ENCODE measurements at places on chromosomes 3 and 15.

GRCh38 chr15:75712668-75713337, at the start of gene CSPG4:
Gene CSPG4, minus strand, starts transcription at chr15:75712848. Its CDS starts 93 bp downstream, at chr15:75712755.
- peak within 1 kb of the TSS; percentile 60 for H3K27ac ChIP-seq
- peak within 1 kb of the TSS; percentile 52 for H3K4me3 ChIP-seq
- no peaks in the 10 kb centered on the region for H3K27me3 ChIP-seq
- peaks cover 50% of the 10 kb centered on the region for H3K4me1 ChIP-seq

GRCh38 chr3:195098741-195099525, 172.0 kb downstream of the XXYLT1 start:
- DNase-seq = no peak
- no peaks in the 10 kb centered on the region for H3K36me3 ChIP-seq
- H3K4me3 ChIP-seq = no peak overlapping the region
- H3K4me1 ChIP-seq = peaks cover 23% of the 10 kb centered on the region
- no peaks in the 10 kb centered on the region for H3K27me3 ChIP-seq

GRCh38 chr15:39828374-39828931, 45.8 kb upstream of the FSIP1 start:
- DNase-seq = no peak
- no peaks in the 10 kb centered on the region for H3K27me3 ChIP-seq
- peaks cover 3% of the 10 kb centered on the region for H3K4me1 ChIP-seq
- no peak overlapping the region for H3K27ac ChIP-seq

- no peaks in the 10 kb centered on the region for H3K36me3 ChIP-seq
- no peak overlapping the region for H3K4me3 ChIP-seq
- no peak overlapping the region for H3K27ac ChIP-seq
- no peak for DNase-seq
- no peaks in the 10 kb centered on the region for H3K4me1 ChIP-seq
- H3K27me3 ChIP-seq = no peaks in the 10 kb centered on the region
Measured at GRCh38 chr3:69716119-69716518, 23.1 kb upstream of the MITF start.

DNA sequence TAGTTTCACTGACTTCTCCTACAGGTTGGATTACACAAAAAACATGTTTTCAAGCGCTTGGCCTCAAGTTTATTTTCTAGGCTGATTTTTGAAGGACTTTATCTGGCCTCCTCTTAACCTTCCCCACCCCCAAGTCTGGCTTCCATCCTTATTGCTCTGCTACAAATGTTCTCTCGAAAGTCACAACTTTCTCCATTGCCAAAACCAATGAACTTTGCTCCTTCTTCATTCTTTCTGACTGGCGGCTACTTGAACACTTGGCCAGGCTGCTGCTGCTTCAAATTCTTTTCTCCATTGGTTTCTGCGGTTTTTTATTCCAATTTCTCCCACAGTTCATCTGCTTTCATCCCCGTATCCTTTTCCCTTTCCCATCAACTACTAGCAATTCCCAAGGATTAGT, 106.6 kb downstream of the TOP2B start:
- no peaks in the 10 kb centered on the region for H3K27me3 ChIP-seq
- no peaks in the 10 kb centered on the region for H3K36me3 ChIP-seq
- no peak overlapping the region for H3K27ac ChIP-seq
- H3K4me1 ChIP-seq = peaks cover 5% of the 10 kb centered on the region

- no peak for DNase-seq
- H3K27ac ChIP-seq = peak overlapping the region; percentile 50
- no peak overlapping the region for H3K4me3 ChIP-seq
- H3K27me3 ChIP-seq = no peaks in the 10 kb centered on the region
- peaks cover 48% of the 10 kb centered on the region for H3K4me1 ChIP-seq
Measured at GRCh38 chr3:124256156-124256555, 264.2 kb upstream of the ROPN1 start.

- H3K36me3 ChIP-seq = peaks cover 3% of the 10 kb centered on the region
- peaks cover 12% of the 10 kb centered on the region for H3K4me1 ChIP-seq
- no peak for DNase-seq
- H3K27ac ChIP-seq = no peak overlapping the region
- H3K27me3 ChIP-seq = no peaks in the 10 kb centered on the region
- H3K4me3 ChIP-seq = no peak overlapping the region
Measured at GRCh38 chr15:58697220-58697619, 52.3 kb downstream of the ADAM10 start.

GRCh38 chr15:92809880-92810361, 90.2 kb upstream of the CHD2 start:
- DNase-seq = peak; percentile 77

DNA sequence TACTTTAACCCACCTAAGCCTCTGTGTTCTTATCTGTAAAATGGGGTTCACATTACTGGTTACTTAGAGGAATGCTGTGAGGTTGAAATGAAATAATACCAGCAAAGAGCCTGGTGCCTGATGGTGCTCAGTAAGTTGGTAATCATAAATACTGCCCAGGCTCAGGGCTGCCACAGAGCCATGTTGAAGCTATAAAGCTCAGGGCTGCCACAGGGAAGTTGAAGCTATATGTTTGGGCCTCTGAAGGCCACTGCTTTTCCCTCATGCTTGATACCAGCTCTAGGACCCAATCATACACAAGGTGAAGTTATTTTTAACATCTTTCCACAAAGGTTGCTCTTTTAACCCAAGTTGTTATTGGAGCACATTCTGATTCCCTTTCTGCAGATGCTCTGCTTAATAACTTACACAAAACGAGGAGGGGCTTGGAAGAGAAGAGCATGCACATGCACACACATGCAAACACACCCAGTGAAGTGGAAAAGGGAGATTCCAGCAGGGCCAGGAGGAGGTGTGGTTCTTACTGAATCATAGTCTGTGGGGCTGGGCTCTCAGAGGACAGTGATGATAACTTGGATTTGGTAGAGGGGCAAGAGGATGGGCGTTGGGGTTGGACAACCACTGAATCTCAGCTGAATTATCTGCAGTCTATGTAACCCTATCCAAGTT, 17.4 kb downstream of the PARP14 start:
- no peak overlapping the region for H3K27ac ChIP-seq
- peaks cover 53% of the 10 kb centered on the region for H3K36me3 ChIP-seq
- no peaks in the 10 kb centered on the region for H3K4me1 ChIP-seq
- no peaks in the 10 kb centered on the region for H3K27me3 ChIP-seq
- H3K4me3 ChIP-seq = no peak overlapping the region

- H3K36me3 ChIP-seq = no peaks in the 10 kb centered on the region
- DNase-seq = no peak
- H3K4me1 ChIP-seq = peaks cover 5% of the 10 kb centered on the region
- H3K4me3 ChIP-seq = no peak overlapping the region
- H3K27ac ChIP-seq = no peak overlapping the region
Measured at GRCh38 chr15:68730471-68730919, 90.2 kb downstream of the ANP32A start.

DNA sequence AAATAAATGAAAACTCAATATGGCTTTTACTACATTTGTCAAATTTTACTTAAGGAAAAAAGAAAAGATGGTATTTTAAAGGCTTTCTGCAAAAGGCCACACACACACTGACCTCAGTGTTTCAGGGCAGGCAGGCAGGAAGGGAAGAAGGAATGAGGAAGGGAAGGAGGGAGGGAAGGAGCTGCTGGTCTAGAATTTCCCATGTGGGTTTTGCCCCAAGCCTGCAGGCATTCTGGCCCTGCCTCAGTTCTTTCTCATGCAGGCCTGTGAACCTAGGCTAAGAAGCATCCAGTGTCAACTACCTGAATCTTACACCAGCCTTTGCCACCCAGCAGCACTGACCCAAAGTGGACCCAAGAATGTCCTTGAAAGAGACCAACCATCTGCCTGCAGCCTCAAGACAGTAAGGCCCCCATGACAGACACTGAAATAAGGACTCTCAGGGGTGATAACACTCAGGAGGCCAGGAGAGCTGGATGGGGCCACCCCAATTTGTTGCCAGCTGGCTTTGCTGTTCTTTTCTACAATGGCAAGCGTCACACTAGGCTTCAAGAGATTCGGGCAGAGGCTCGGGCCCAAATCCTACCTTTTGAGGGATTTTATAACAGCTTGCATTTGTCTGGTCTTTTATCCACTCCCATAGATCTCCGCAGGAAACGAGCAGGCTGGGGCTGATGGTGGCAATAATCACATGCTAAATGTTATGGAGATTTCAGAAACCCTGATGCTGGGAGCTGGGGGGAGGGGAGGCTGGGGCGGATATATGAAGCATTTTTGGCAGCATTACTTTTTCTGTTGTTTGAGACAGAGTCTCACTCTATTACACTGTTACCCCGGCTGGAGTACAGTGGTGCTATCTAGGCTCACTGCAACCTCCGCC, 51.4 kb downstream of the XXYLT1 start:
- no peak overlapping the region for H3K27ac ChIP-seq
- H3K36me3 ChIP-seq = no peaks in the 10 kb centered on the region
- H3K27me3 ChIP-seq = no peaks in the 10 kb centered on the region

DNA sequence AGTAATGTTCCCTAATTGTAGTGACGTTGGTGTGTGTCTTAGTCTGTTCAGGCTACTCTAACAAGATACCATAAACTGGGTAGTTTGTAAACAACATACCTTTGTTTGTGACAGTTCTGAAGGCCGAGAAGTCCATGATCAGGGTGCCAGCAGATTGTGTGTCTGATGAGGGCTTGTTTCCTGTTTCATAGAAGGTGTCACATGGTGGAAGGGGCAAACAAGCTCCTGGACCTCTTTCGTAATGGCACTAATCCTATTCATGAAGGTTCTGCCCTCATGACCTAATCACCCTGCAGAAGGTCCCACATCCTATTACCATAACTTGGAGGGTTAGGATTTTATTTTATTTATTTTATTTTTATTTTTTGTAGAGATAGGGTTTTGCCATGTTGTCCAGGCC, 11.1 kb downstream of the ATXN7 start:
- H3K4me3 ChIP-seq = no peak overlapping the region
- H3K27me3 ChIP-seq = no peaks in the 10 kb centered on the region
- H3K36me3 ChIP-seq = no peaks in the 10 kb centered on the region
- H3K4me1 ChIP-seq = peaks cover 28% of the 10 kb centered on the region
- no peak overlapping the region for H3K27ac ChIP-seq

- no peak overlapping the region for H3K4me3 ChIP-seq
- peak overlapping the region; percentile 60 for H3K27ac ChIP-seq
- H3K27me3 ChIP-seq = no peaks in the 10 kb centered on the region
- H3K4me1 ChIP-seq = peaks cover 13% of the 10 kb centered on the region
- DNase-seq = no peak
- no peaks in the 10 kb centered on the region for H3K36me3 ChIP-seq
Measured at GRCh38 chr3:46090161-46090591, 62.9 kb upstream of the XCR1 start.

- H3K27me3 ChIP-seq = no peaks in the 10 kb centered on the region
- DNase-seq = no peak
- H3K4me1 ChIP-seq = peaks cover 79% of the 10 kb centered on the region
Measured at GRCh38 chr15:57505056-57505715, 86.5 kb upstream of the MYZAP start.

- H3K27me3 ChIP-seq = no peaks in the 10 kb centered on the region
- no peak overlapping the region for H3K4me3 ChIP-seq
- H3K36me3 ChIP-seq = no peaks in the 10 kb centered on the region
- DNase-seq = no peak
Measured at GRCh38 chr15:99409097-99409473, 156.7 kb upstream of the MEF2A start.

DNA sequence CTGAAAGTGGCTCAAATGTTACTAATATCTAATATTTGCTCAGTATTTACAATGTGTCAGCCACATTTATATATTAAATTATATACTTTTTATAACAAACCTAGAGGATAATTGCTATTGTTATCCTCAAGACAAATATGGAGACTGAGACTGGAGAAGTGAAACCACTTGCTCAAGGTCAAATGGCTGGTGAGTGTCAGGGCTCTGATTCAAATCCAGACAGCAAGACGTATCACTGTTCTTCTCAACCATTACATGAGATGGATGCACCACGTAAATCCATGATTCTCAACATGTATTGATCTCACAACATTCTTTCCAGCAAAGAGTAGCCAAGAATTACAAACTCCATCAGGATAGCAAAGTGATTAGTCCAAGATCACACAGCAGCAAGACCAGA, 53.8 kb upstream of the CPB1 start:
- no peak overlapping the region for H3K4me3 ChIP-seq
- no peaks in the 10 kb centered on the region for H3K36me3 ChIP-seq
- H3K27me3 ChIP-seq = no peaks in the 10 kb centered on the region
- no peaks in the 10 kb centered on the region for H3K4me1 ChIP-seq

DNA sequence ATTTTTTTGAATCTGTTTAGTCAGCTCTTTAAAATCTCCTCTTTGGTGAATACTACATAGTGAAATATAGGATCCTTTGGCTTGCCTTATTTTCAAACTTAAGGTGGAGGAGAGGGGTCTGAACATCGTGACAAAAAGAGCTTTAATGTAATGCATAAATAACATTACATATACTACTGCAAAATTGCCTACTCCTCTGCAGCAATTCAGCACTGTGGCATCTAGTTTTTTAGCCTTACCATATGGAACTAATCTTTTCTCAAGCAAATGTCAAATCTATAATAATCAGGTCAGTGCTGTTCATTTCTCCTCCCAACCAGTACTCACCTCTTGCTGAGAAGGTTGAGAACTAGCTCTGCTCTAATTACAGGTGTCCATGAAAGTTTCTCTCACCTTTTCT, 394.0 kb upstream of the CDIN1 start:
- no peak overlapping the region for H3K4me3 ChIP-seq
- DNase-seq = no peak
- no peaks in the 10 kb centered on the region for H3K36me3 ChIP-seq
- no peaks in the 10 kb centered on the region for H3K4me1 ChIP-seq
- H3K27me3 ChIP-seq = no peaks in the 10 kb centered on the region
- no peak overlapping the region for H3K27ac ChIP-seq

DNA sequence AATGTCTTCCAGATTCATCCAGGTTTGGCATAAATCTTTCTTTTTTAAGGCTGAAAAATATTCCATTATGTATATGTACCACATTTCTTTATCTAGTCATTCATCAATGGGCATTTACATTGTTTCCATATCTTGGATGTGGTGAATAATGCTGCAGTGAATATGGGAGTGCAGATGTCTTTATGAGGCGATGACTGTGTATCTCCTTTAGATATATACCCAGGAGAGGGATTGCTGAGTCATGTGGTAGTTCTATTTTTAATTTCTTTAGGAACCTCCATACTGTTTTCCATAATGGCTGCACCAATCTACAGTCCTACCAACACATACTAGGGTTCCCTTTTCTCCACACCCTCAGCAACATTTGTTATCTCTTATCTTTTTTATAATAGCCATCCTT, 96.3 kb downstream of the LRRC28 start:
- DNase-seq = no peak
- H3K36me3 ChIP-seq = no peaks in the 10 kb centered on the region
- H3K27ac ChIP-seq = no peak overlapping the region

DNA sequence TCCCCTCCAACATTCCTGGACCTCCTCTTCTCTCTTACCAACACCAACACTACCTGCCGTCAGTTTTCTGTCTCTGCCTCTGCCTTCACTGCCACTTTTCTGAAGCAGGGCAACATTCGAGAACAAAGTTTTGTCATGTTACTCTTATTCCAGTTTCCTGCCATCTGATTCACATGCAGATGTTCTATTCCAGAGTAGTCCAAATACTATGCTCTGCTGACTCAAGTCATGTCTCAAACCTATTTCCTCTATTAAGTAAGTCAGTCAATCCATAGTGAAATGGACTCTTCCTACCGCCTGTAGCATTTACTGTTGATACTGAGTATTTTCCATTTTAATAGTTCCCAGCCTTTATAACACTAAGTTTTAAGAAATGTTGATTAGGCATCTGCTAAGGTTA, 43.4 kb downstream of the ESYT3 start:
- no peaks in the 10 kb centered on the region for H3K36me3 ChIP-seq
- no peak for DNase-seq
- no peak overlapping the region for H3K4me3 ChIP-seq
- no peak overlapping the region for H3K27ac ChIP-seq
- H3K27me3 ChIP-seq = no peaks in the 10 kb centered on the region

All from suprapubic skin (tissue), 4 donors.